ENCODE measurements at places on chromosomes 5 and 9.

DNA sequence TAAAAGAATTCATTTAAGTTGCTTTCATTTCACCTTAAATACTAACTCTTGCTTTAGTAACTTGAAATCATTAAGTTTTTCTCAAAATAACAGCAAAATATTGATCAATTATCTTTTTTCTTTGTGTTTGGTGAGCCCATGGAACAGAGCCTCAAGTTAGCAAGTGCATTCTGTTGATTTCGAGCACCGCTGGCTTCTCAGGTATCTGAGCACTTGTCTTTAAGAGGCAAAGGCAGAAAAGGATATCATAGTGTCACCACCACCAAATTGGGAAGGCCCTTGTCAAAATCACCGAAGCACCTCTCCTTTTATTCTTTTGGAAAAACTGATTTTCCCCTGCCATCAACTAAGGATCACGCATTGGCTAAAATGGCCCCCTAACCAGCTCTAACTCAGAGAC, 17.1 kb upstream of the CTNNAL1 start:
- DNase-seq = no peak

GRCh38 chr5:17440766-17441165, 57.3 kb upstream of the TAF11L2 start:
- no peak for DNase-seq

- no peak for DNase-seq
Observed at GRCh38 chr9:93468763-93469456, 15.5 kb upstream of the FAM120AOS start.

- DNase-seq = no peak
Observed at GRCh38 chr5:74432216-74432615, 208.3 kb downstream of the ENC1 start.

GRCh38 chr9:86549920-86550319, 195.7 kb upstream of the TUT7 start:
- DNase-seq = no peak

DNA sequence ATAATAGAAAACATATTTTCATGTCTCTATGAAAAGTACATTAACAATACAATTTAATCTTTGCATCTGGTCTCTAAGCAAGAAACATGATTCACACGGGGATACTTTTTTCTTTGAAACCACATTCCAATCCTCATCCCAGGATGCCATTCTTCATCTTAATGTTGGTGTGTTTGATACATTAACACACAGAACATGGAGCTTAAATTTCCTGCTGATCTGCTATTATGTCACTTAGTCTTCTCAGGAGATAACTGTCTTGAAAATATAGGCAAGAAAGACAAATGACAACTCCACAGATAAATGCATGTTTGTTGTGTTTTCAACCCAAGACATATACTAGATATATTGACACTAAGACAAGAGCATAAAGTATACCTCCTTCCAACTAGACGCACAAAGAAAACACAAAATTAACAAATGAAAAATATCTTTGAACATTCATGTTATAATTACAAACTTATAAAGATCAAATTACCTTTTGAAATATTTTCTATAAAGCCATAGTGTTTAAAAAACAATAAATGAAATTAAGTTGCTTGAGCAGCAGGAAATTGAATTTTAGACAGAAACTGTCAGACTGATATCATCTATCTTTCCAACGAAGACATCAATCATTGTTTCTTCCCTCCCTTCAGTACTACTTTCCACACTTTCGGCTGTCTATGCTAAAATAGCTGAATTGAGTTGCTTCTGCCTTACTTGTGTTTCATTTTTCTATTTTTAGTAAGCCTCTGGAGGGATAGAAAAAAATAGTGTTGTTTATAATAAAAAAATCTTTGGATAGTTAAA, 1676.7 kb upstream of the CDH9 start:
- no peak for DNase-seq

DNA sequence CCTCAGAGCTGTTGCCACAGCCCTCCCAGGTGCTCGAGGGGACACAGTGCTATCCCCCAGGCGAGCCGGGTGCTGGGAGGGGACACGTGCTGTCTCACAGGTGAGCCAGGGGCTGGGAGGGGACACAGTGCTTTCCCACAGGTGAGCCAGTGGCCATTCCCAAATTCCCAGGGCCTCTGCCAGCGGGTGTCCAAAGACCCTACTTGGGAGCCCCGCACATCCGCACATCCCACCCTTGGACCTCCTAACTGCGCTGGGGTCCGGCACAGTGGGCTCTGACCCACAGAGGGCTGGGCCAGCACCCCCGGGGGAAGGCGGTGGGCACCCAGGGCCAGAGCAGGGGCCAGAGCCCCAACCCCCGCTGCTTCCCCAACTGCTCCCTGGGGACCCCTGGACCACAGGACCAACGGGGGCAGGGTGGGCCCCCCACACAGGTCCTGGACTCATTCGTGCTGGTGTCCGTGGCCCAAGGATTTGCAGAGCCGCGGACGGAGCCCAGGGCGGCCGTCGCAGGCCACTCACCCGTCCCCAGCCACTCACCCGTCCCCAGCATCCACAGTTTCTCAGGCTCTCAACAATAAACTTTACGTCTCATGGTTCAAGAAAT, 17.9 kb downstream of the EXD3 start:
- no peak for DNase-seq

DNA sequence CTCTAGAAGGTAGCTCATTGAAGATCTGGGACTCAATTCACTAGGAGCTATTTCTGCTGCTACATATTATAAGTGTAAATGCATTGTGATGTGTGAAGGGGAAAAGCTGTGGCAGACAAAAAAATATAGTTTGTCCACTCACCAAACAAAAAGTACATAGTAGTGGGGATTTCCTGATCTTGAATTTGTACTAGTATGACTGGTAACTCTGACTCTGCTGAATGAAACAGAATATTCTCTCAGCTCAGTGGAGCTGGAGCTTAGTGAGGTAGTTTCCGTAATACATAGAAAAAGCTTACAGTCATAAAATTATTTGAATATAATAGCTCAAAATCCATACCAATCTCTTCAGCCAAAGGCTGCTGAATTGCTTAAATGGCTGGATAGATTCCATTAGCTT, 455.6 kb upstream of the CD180 start:
- no peak for DNase-seq

DNA sequence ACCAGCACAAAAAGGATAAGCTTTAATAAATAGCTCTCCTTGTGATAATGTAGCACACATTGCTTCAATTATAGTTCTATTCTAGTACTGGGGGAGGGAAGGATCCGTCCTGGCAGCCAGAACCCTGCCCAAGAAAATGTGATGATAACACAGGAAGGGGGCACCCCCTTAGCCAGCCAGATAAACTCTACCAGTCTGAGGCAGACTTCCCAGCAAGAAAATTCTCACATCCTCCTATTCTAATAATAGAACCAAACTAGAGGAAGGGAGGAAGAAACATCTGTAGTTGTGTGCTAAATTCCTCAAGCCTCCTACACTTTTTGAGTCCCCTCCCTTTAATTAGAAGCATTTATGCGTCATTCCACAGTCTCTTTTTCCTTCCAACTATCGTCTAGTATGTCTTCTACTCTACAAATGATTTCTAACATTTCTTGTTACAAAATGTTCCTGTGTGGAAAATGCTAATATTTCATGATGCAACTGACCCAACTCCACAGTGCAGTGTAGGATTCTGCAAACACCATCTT, 261.0 kb downstream of the SEMA5A start:
- DNase-seq = no peak

DNA sequence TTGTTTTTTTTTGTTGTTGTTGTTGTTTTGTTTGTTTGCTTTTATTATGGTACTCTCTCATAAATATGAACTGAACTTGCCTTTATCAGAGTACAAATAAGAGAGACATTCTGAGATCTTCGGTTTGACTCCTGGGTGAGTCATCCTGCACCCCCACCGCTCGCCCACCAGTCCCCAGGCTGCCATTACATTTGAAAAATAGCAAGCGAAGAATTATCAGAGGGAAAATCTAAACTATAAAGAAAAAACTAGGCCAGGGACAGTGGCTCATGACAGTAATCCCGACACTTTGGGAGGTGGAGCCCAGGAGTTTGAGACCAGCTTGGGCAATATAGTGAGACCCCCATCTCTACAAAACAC, 122.1 kb upstream of the MAP3K1 start:
- DNase-seq = no peak

GRCh38 chr5:144102361-144102760, 68.1 kb downstream of the YIPF5 start:
- DNase-seq = no peak

DNA sequence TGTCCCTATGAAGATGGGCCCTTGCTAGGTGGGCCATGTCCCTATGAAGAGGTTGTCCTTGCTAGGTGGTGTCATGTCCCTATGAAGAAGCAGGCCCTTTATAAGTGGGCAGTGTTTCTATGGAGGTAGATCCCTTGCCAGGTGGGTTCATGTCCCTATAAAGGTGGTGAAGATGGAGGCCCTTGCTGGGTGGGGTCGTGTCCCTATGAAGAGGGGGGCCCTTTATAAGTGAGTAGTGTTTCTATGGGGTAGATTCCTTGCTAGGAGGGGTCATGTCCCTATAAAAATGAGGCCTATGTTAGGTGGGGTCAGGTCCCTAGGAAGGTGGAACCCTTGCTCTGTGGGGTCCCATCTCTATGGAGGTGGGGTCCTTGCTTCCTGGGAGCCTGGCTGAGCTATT, 283.4 kb upstream of the IRX2 start:
- DNase-seq = no peak

- no peak for DNase-seq
Observed at GRCh38 chr5:2579126-2579525, 172.4 kb downstream of the IRX2 start.

DNA sequence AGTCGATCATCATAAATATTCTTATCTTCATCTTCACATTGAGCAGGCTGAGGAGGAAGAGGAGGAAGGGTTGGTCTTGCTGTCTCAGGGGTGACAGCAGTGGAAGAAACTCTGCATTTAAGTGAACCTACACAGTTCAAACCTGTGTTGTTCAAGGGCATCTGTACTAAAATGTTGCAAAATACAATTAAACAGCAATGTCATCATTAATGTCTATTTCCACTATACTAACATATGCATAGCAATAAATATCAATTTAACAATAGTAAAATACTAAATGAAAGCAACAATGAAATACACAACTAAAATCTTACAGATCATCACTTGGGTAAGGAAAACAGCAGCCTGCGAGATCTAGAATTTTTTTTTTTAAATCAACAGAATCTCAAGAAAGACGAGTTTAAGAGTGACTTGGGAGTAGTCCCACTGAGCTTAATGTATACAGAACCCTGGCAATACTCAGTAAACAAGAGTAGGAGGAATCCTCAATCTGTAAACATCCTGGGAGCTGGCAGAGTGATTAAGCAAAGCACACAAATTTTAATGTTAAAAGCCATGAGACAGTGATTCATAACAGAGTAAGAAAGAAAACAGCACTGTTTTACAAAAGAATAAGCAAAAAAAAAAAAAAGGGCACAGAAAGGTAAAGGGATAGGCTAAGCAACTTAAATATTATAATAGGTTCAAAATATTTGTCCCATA, 10.0 kb downstream of the HOMER1 start:
- no peak for DNase-seq

- DNase-seq = no peak
Observed at GRCh38 chr5:157322581-157322980, 56.7 kb downstream of the CYFIP2 start.

- no peak for DNase-seq
Observed at GRCh38 chr9:738209-738915, 103.1 kb upstream of the DMRT1 start.

DNA sequence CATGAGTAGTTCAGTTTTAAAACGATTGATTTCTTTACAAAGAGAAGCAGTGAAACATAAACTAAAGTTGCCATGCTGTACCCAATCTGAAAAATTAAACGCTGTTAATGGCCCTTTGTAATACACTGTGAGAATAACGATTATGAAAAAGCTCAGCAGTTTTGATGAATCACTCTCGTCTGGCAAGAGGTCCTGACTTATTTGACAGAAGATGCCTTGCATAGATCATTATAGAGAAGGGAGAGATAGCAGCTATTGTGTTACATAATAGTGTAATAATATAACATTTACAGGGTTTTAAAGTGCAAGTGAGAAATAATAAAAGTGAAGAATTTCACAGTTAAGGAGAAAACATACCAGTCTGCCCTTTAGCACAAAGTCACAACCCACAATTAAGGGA, 361.5 kb upstream of the CDH10 start:
- DNase-seq = no peak

- DNase-seq = no peak
Observed at GRCh38 chr9:102360846-102361245, 622.4 kb upstream of the GRIN3A start.

GRCh38 chr5:8184455-8185063, 315.6 kb downstream of the MTRR start:
- DNase-seq = no peak

GRCh38 chr5:154816891-154817492, 33.4 kb downstream of the FAXDC2 start:
- DNase-seq = no peak

DNA sequence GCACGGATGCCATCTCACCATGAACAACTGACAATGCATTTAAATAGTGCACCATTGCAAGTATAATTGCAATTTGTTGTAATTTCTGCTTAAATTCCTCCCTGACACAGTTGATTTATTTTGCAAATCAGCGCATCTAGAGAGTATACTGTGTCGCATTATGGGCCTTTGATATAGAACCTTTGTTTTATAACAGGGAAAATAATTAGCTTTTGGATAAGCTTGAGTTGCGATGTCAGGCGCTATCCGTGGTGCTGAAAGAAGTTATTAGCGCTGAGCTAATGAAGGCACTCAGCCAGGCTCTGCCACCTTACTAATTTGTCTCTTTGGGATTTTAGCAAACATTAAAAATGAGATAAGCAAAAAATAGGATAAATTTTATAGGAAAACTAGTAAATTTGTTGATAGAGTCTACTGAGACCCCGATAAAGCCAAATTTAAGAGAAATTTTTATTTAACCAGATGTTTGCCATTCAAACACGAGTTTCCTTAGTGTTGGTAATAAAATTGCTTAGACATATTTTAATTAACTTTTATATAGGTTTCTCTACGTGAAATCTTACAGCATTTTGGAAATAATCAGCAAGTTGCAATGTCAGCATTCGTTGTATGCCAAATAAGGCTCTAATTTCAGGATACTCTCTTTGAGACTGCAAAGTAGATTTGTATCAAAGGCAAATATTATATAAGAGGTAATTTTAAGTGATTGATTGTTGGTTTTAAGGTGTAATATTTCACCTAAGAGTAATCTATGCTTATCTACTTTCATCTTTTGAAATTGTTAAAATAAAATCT, 355.5 kb downstream of the TLR4 start:
- no peak for DNase-seq

DNA sequence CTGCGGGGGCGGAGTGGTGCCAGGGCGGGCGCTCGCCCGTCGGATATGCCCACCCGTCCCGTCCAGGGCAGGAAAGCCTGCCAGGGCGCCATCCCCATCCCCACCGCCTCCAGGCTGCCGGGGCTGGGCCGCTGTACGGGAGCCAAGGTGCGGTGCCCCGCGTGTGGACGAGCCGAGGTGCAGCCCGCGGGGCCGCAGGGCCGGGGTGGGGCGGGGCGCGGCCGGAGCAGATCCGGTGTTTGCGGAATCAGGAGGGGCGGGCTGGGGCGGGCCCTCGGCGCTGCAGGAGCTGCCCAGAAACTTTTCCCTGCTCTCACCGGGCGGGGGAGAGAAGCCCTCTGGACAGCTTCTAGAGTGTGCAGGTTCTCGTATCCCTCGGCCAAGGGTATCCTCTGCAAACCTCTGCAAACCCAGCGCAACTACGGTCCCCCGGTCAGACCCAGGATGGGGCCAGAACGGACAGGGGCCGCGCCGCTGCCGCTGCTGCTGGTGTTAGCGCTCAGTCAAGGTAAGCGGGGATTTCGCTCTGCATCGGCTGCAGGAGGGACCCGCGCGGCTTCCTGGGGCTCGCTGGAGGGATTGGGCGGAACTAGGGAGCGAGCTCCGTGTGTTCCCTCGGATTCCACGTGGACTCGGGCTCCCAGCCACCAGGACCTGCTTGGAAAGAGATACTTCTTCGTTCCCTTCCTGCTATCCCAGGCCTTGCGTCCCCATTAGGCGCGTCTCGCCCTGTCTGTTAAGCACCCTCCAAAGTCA, at the start of gene ITGA2:
TSS of gene ITGA2 (plus strand) at position 328 of the 756 bp plus-strand sequence. CDS start at position 445, 117 bp downstream.
- DNase-seq = peak; percentile 5
